ENCODE measurements at places on chromosomes 3 and 15. TPM values are rescaled to one million over a fixed set of nuclear protein-coding genes. Genes with fewer than 3 reads are reported as not detected.

The IL5RA gene
- not detected for total RNA-seq

The MYEF2 gene
- total RNA-seq: 13.0 TPM

The UBE2E2 gene
- total RNA-seq: 49.5 TPM

The HIGD2B gene
- total RNA-seq: not detected

The GOLGA6D gene
- not detected for total RNA-seq

The PSTPIP1 gene
- not detected for total RNA-seq

The CHDH gene
- 3.1 TPM for total RNA-seq

The CPN2 gene
- not detected for total RNA-seq

The GATA2 gene
- 3.7 TPM for total RNA-seq

The ITIH1 gene
- total RNA-seq: not detected

The GPR15 gene
- not detected for total RNA-seq

The PLSCR1 gene
- 45.3 TPM for total RNA-seq

The TMEM158 gene
- 11.2 TPM for total RNA-seq

The RNU5B-1 gene
- not detected for total RNA-seq

The GPR27 gene
- total RNA-seq: 3.0 TPM

The AHSG gene
- 0.13 TPM for total RNA-seq

The MUC4 gene
- total RNA-seq: 0.02 TPM

The AZI2 gene
- 42.2 TPM for total RNA-seq

The ARHGAP11A gene
- 69.8 TPM for total RNA-seq

The AP4E1 gene
- 8.3 TPM for total RNA-seq

The TIMMDC1 gene
- 61.0 TPM for total RNA-seq

The GOLGA8G gene
- not detected for total RNA-seq

The GXYLT2 gene
- total RNA-seq: 1.1 TPM

The PRICKLE2 gene
- 2.5 TPM for total RNA-seq

The FMN1 gene
- 0.29 TPM for total RNA-seq

The ISLR gene
- total RNA-seq: 0.50 TPM

The LSAMP gene
- 0.14 TPM for total RNA-seq

The THRB gene
- total RNA-seq: 1.1 TPM

The PLXND1 gene
- total RNA-seq: 89.1 TPM

The GLDN gene
- total RNA-seq: not detected

The CCR3 gene
- not detected for total RNA-seq

The PRRT3 gene
- total RNA-seq: 1.9 TPM

The BSN gene
- 0.14 TPM for total RNA-seq

The IQCH gene
- 1.4 TPM for total RNA-seq

The FRMD4B gene
- 0.93 TPM for total RNA-seq

Measured in A549 treated with Hydrocortisone at 1 μM for 4 hours (cell line).